Esophagus mucosa (tissue), 1 donor: ENCODE measurements at places on chromosomes 2 and 18.

- ATAC-seq, result no peak
Measured at GRCh38 chr2:223314811-223315210, 262.8 kb downstream of the KCNE4 start.

DNA sequence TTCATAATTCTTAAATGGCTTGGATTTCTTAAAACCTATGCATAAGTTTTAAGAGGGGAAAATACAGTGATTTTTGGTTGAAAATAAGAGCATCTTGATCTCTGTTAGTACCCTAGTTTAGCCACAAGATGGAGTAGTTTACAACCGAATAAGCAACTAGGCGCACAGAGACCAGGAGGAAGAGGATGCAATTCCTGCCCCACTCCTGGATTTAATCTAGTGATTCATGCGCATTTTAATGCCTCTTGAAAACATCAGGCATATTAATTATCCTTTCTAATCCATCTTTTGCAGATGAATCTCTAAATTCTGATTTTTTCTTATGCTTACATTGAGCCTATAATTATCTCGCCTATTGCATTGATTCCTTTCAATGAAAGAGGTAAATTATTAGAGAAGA is 76.7 kb downstream of the MRPS9 start:
- peak; percentile 81 for ATAC-seq

DNA sequence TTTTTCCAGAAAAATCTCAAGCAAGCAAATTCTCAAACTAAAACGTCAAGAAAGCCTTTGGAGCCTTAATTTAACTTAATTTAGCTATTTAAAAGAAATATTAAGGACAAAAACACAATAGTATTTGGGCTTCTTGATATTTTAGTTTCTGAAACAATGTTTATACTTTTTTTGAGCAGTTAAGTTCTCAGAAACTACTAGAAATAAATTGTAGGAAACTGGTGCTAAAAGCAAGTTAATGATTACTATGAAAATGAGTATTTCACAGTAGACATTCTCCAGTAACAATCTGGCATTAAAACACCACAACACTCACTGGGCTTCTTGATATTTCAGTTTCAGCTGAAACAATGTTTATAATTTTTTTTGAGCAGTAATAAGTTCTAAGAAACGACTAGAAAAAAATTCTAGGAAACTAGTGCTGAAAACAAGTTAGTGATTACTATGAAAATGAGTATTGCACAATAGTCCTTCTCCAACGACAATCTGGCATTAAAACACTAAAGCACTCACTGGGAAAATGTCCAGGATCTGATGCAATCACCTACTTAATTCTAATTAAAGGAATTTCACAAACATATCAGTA is 45.1 kb downstream of the TRAK2 start:
- no peak for ATAC-seq

GRCh38 chr2:27214941-27215340 is 2.2 kb upstream of the CAD start:
- no peak for ATAC-seq

DNA sequence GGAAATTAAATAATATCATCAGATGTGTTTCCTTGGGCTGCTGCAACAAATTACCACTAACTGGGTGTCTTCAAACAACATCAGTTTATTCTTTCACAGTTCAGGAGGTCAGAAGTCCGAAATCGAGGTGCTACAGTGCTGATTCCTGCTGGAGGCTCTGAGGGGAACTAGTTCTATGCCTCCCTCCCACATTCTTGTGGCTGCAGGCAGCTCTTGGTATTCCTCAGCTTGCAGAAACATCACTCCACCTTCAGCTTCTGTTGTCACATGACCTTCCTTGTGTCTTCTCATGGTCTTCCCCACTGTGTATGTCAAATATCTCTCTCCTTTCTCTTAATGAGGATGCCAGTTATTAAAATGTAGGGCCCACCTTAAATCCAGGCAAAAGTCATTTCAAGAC is 29.3 kb upstream of the DCC start:
- ATAC-seq, result no peak

DNA sequence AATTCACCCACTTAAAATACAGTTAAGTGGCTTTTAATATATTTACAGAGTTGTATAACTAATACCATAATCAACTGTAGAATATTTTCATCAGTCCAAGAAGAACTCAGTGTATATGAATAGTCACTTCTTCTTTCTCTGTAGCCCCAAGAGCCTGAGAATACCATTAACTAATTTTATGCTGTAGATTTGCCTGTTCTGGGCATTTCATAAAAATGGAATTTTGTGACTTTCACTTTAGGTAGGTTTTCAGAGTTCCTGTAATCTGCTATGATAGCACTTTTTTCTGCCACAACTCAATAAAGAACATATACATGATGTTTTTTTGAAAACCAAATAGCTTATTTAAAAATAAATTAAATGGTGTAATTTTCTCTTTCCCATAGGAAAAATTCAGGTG is 57.6 kb downstream of the CCDC102B start:
- ATAC-seq, result no peak

GRCh38 chr2:118936936-118937335 is 5.1 kb upstream of the MARCO start:
- no peak for ATAC-seq

- no peak for ATAC-seq
Measured at GRCh38 chr2:73611193-73611592, 31.0 kb downstream of the NAT8 start.

DNA sequence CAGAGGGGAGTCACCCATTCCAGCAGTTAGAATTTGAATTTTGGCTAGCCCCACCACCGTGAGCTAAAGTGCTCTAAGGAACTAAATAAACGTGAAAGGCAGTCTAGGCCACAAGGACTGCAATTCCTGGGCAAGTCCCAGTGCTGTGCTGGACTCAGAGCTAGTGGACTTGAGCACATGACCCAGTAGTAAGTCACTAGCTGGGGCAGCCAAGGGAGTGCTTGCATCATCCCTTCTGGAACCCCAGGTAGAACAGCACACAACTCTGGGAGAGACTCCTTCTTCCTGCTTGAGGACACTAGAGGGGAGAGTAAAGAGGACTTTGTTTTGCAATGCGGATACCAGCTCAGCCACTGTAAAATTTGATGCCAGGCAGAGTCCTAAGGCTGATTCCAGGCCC is 672.2 kb downstream of the CPS1 start:
- no peak for ATAC-seq

DNA sequence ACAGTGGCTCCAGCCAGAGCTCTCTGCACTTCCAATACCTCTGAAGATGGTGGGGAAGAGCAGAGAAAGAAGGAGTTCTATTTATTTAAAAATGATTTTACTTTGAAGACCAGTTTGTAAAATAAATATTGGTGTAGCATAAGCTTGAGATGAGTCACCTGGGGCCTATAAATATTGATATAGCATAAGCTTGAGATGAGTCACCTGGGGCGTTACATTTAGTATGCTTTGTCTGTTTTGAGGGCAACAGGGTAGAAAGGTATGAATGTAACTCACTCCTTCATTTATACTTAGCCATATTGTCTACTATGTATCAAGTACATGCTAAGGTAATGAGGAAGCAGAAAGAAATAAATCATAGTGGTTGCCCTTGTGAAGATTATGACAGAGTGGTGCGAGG is 7.7 kb upstream of the SULT1C4 start:
- ATAC-seq, result peak; percentile 93

DNA sequence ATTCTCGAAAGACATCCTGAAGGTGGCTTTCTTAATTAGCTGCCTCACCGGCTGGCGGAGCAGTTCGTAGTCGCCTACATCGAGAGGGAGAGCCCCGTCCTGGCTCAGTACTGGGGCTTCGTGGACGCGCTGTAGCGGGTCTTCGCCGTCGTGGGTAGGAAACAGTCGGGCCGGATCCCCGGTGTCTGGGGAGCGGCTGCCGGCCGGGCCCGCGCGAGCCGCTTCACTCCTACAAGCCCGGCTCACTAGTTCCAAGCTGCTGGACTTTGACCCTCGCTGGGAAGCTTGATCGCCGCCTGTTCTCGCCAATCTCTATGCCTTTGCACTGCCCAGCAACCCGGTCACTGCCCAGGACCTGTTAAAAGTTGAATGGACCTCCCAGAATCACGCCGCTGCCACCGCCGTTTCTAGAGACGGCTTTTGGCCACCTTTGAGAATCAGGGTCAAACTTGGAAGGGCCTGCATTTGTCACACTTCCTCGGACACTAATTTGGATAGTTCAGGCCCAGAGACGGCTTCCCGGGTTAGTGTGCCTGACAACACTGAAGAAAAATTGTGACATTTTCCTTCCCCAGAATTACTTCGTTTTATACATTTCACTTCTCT is 41.4 kb upstream of the AKAIN1 start:
- ATAC-seq, result peak; percentile 49

GRCh38 chr2:45436456-45436855 is 174.6 kb downstream of the SRBD1 start:
- ATAC-seq, result no peak

DNA sequence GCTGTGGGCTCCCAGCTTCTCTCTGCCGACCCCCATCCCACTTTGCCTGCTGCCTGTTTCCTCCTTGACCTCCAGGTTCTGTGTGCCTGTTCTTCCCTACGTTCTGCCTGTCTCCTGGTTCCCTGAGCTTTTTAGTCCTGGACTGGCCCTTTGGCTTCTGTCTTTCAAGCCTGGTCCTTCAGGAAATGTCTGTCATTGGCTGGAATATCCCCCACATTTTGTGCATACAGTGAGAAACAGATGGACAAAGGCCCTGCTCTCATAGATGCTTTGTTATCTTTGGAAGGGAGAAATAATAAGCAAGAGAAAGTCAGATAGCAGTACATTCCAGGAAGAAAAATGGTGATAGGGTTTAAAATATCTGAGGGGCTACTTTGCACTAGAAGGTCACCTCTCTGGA is 5.7 kb downstream of the MGAT5 start:
- ATAC-seq, result no peak

DNA sequence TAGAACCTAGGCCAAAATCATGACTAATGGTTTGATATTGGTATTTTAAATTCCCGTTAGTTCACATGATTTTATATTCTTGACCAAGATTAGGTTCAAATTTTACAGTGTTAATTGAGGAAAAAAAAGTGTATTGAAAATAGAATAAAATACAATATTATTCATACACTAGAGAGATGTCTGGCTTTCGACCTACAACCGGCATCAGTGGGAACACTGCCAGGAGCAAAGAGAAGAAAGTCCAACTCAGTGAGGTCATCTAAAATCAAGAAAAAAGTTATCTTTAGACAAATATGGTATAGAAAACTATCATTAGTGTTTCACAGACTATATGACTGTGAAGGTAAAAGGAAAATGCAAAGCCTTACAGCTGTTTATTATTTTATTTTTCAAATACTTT is 81.5 kb downstream of the PIGN start:
- ATAC-seq, result no peak

GRCh38 chr2:160427629-160428404 is 65.8 kb downstream of the RBMS1 start:
- ATAC-seq, result peak; percentile 30

GRCh38 chr18:46350598-46351159 is 246.5 kb downstream of the HAUS1 start:
- no peak for ATAC-seq

GRCh38 chr2:11500702-11501303 is 33.0 kb upstream of the GREB1 start:
- no peak for ATAC-seq

DNA sequence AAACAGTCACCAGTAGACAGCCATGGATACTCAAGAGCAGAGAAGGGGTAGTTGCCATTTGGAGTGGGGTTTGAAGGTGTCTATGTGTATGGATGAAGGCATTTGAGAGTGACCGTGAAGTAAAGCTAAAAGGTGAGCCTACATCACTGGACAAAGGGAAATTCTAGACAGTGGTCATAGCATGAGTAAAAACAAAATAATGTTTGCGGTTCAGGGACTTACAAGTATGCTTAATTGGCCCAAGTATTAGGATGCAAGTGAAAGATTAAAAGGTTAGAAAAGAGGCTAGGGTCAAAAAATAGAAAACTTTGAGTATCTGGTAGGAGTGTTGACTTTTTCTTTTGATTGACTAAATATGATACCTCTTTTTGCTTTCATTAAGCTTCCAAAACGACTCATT is 238.1 kb upstream of the SLC8A1 start:
- no peak for ATAC-seq

GRCh38 chr2:128736046-128736688 is 417.5 kb upstream of the HS6ST1 start:
- ATAC-seq, result no peak

GRCh38 chr2:80330527-80331450 is 26.2 kb upstream of the LRRTM1 start:
- ATAC-seq, result no peak
